Gastroesophageal sphincter (tissue), 4 donors: ENCODE measurements at places on chromosomes 7 and 10. TPM values are rescaled to one million over a fixed set of nuclear protein-coding genes. Genes with fewer than 3 reads are reported as not detected.

DNA sequence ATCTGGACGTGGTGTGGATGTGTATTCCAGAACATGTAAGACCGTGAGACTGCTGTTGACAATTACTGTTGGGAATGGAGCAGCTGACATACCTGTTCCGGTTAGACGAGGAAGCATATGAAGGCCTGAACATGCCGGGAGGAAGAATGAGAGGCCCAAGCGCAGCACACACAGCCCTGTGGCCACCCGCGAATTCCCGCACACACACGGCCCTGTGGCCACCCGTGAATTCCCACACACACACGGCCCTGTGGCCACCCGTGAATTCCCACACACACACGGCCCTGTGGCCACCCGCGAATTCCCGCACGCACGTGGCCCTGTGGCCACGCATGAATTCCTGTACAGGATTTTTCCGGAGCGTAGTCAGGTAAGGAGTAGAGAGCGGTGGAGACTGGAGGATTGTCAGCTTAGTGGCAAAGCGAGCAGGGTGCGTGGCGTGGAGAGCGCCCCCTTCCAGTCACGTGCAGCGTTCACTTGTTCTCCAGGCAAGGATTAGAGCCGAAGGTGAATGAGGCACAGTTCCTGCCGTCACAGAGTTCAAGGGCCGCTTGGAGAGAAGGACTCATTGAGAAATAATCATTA, 9.5 kb upstream of the SUN1 start:
- no peak for ATAC-seq

GRCh38 chr10:115845921-115846320, 427.1 kb downstream of the GFRA1 start:
- ATAC-seq = no peak

- ATAC-seq = no peak
Observed at GRCh38 chr10:13560597-13560996, 26.2 kb upstream of the PRPF18 start.

- ATAC-seq = no peak
Observed at GRCh38 chr7:84953234-84953633, 233.6 kb downstream of the SEMA3D start.

- ATAC-seq = peak; percentile 79
Observed at GRCh38 chr7:76372984-76373833, 14.4 kb upstream of the YWHAG start.

- no peak for ATAC-seq
Observed at GRCh38 chr10:116899626-116900025, 50.3 kb downstream of the ENO4 start.

Gene OPALIN
- total RNA-seq = not detected

Gene MYPN
- total RNA-seq = 1.9 TPM
